Suprapubic skin (tissue), 4 donors: ENCODE measurements at places on chromosomes 4 and X. TPM values are rescaled to one million over a fixed set of nuclear protein-coding genes. Genes with fewer than 3 reads are reported as not detected.

DNA sequence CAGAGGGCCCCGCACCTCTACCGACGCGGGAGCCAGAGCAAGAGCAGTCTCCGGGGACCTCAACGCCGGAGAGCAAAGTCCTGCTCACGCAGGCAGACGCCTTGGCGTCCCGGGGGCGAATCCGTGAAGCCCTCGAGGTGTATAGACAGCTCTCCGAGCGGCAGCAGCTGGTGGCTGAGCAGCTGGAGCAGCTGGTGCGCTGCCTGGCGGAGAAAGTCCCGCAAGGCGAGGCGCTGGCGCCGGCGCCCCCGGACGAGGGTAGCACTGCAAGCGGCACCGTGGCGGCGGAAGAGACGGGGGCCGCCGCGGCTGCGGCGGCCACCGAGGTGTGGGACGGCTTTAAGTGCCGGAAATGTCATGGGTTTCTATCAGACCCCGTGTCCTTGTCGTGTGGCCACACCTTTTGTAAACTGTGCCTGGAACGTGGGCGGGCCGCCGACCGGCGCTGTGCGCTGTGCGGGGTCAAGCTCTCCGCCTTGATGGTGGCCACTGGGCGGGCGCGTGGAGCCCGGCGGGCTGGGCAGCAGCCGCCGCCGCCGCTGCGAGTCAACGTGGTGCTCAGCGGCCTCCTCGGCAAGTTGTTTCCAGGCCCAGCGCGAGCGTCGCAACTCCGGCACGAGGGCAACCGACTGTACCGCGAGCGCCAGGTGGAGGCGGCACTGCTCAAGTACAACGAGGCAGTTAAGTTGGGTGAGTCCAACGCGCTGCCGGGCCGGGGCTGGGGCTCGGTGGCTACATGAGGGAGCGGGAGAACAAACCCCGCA, 672 bp downstream of the LONRF3 start:
- peak; percentile 74 for DNase-seq

- no peak for DNase-seq
Measured at GRCh38 chrX:138794246-138794645, 82.7 kb upstream of the FGF13 start.

DNA sequence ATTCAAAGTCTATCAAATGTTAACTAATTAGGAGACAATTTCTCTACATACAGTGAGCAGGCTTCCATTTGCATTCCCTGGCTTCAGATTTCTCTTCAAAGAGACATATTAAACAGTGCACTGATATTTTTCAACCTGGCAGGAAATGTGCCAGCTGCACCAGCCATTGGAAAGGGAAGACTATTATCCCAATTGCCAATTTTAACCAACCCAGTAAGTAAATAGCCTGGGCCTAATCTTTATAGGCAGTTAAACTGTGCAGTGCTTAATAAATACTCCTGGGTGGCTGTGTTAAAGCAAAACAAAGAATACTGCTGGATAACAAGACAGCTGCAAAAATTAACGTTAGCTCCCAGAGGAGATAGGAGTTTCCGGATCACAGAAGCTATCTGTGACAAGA, 111.9 kb upstream of the GALNT7 start:
- DNase-seq, result no peak

The STPG2 gene
- 0.26 TPM for total RNA-seq
